Islet precursor cell (in vitro differentiated cells): ENCODE measurements at places on chromosomes 12 and 14.

GRCh38 chr14:54767139-54767431 lies 135.5 kb downstream of the GCH1 start:
- DNase-seq, result no peak

DNA sequence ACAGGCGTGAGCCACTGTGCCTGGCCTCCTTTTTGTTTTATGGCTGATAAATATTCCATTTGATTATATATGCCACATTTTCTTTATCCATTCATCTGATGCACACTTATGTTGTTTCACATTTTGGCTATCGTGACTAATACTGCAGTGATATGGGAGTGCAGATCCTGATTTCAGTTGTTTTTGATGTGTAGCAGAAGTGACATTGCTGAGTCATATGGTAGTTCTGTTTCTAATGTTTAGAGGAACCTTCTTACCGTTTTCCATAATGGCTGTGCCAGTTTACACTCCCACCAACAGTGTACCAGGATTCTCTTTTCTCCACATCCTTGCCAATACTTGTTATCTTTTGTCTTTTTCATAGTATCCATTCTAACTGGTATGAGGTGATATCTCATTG lies 235.9 kb downstream of the ERC1 start:
- no peak for DNase-seq

- no peak for DNase-seq
Observed at GRCh38 chr12:76518699-76519098, 40.9 kb downstream of the OSBPL8 start.

GRCh38 chr12:41011939-41012338 lies 176.2 kb upstream of the PDZRN4 start:
- no peak for DNase-seq

DNA sequence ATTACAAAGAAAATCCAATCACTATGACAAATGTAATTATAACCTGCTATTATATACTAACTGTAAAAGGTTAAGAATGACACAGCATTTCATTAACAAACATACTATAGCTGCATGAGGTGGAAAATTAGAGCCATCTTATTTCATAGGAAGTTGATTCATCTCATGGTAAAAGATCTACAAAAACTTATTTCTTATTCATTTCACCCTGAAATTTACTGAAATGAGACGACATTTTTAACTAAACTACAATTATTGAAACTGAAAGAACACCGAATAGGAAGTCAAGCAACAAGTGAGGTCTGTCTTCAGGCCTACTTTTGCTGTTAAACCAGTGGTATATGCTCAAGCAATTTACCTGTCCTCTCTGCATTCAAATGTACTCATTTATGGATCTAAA lies 87.2 kb downstream of the CEP83 start:
- DNase-seq, result no peak

DNA sequence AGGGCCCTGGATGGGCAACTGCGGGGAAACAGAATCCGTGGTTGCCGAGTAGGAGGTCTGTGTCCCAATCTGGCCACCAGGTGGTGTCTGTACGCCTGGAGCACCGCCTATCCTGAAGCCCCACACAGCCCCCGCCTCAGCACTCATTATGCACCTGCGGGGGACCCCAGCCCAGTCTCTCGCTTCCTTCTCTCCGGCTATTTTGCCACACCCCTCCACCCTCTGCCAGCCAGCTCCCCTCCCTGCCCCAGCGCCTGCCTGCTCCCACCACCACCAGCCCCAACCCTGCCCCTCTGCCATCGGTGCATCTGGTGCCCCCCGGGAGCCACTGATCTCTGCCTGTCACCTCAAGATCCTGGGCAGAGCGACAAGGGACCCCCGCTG lies 2.2 kb upstream of the NXPH4 start:
- DNase-seq, result peak; percentile 90

DNA sequence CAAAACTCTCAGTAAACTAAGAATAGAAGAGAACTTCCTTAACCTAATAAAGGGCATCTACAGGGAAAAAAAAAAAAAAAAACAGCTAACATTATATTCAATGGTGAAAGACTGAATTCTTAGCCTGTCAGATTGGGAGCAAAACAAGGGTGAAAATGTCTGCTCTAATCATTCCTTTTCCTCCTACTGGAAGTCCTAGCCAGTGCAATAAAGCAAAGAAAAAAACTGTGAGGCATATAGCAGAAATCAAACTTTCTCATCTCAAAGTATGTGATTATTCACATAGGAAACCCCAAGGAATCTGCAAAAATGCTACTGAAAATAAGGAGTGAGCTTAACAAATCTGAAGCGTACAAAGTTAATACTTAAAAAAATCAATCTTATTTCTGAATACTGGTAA lies 170.7 kb downstream of the NUAK1 start:
- DNase-seq, result no peak

- no peak for DNase-seq
Observed at GRCh38 chr14:80992580-80992979, 37.2 kb downstream of the TSHR start.

DNA sequence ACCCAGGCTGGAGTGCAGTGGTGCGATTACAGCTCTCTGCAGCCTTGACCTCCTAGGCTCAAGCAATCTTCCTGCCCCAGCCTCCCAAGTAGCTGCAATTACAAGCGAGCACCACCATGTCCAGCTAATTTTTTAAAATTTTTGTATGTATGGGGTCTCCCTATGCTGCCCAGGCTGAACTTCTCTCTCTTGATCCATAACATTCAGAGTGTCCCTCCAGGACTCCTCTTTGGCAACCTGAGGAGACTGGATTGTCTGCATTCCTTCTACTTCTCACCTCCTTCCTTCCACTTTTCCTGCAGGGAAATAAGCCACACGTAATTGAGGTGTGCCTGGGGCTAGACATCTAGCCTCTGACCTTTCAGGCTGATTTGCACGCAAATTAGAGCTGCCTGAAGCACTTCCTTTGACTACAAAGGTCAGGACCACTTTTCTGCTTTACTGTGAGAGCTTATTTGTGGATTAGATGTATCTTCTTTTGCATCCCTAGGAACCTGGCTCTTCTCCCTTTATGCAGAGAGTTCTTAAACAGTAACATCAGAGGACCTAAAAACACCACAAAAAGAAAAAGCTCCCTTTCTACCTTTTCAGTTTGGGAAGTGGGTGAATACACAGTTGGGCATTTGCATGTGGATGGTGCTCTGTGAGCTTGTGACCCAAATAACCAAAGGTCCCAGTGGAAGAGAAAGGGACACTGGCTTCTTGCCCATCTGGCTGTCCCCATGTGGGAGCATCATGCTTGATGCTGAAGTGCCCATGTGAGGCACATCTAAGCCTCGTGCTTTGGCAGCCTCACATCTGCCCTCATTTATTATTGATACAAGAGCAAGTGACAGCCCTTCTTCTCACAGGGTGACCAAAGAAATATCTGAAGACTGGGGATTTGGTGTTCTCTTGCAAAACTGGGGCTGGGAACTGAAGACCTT lies 33.5 kb downstream of the PYGL start:
- DNase-seq, result peak; percentile 93

DNA sequence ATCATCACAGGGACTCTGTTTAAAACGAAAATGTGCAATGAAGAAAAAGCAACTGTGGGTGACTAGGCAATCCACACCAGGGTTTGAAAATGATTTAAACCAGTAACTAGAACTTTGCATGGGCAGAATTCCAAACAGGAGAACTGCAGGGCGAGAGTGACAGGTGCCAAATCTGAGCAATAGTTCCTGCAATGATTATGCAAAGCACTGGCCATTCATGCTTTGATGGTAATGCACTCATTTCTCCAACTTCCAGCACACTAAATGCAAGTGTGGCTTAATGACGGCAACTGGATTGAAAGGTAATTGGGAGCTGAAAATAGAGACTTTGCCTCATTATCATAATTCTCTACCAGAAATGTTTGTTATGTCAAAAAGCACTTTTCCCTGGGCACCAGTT lies 140.5 kb upstream of the TMCC3 start:
- no peak for DNase-seq

GRCh38 chr12:49777800-49778748 lies 36.7 kb downstream of the TMBIM6 start:
- DNase-seq, result peak; percentile 89

DNA sequence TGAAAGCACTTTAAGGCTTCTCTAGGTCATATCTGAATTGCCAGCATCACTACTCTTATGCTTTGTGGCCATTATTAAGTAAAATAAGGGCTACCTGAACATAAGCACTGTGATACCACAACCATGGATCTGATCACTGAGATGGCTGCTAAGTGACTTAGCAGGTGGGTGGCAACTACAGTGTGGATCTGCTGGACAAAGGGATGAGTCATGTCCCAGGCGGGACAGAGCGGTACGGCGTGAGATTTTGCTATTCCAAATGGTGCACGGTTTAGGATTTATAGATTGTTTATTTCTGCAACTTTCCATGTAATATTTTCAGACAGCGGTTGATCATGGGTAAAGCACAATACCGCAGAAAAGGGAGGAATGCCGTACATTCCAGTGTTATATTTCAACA lies 39.4 kb downstream of the MLXIP start:
- DNase-seq, result peak; percentile 56

DNA sequence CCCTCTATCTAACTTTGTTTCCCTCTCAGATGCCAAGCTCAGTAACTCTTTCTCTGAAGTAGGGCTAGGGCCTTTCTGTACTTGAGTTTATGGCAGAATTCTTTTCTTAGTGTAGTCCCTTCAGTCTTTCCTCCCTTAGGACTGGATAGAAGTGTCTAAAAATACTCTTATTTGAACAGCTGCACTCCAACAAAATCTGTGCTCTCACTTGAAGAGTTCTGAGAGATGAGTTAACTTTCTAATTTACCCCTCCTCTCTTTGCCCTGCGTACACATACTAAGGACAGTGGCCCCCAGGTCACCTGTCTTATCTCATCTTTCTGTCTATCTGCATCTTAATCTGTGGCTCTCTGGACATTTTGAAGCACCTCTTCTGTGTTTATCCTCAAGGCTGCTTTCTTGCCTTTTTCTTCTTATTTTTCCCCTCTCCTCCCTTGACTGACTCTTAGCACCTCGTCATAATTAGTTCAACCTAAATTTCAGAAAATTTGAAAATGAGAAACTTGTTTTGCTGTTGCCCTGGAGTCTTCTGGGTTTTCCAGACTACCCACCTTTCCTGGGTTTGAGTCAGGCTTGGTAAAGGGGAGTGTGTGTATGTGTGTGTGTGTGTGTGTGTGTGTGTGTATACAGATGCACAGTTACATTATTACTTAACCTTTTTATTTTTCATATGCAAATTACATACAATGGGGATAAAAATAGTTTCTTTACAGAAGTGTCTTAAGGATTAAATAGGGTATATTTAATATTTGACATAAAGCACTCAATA lies 23.9 kb downstream of the NCKAP1L start:
- DNase-seq, result peak; percentile 26

- DNase-seq, result no peak
Observed at GRCh38 chr12:88291498-88292131, 149.5 kb downstream of the TMTC3 start.

GRCh38 chr12:51519755-51520154 lies 71.3 kb upstream of the SCN8A start:
- peak; percentile 22 for DNase-seq

- DNase-seq, result no peak
Observed at GRCh38 chr14:99573436-99574098, 30.4 kb downstream of the CCDC85C start.

- no peak for DNase-seq
Observed at GRCh38 chr14:84493779-84494178, 1036.2 kb upstream of the FLRT2 start.

GRCh38 chr12:131057211-131057721 lies 103.6 kb downstream of the ADGRD1 start:
- peak; percentile 46 for DNase-seq

- peak; percentile 78 for DNase-seq
Observed at GRCh38 chr12:104624529-104624928, 167.8 kb downstream of the CHST11 start.

- DNase-seq, result no peak
Observed at GRCh38 chr12:3173912-3174311, 96.7 kb downstream of the TSPAN9 start.

DNA sequence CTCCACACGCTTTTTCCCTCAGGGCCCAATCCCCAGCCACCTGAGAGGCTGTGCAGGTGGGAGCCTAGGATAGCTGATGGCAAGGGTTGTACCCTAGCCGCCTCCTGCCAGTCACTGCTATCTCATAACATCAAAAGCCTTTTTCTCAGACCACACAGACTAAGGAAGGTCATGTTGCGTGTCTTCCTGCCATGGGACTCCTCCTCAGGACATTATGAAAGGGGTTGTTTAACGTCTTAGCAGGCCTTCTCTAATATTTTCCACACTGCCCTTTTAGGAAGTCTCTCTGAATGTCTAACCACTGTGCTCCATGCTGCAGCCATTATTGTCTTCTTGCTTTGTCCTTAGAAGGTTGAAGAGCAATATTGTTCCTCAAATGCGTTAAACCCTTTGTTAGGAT lies 7.6 kb upstream of the SMUG1 start:
- DNase-seq, result no peak

GRCh38 chr12:77728018-77728417 lies 102.7 kb upstream of the NAV3 start:
- DNase-seq, result no peak

DNA sequence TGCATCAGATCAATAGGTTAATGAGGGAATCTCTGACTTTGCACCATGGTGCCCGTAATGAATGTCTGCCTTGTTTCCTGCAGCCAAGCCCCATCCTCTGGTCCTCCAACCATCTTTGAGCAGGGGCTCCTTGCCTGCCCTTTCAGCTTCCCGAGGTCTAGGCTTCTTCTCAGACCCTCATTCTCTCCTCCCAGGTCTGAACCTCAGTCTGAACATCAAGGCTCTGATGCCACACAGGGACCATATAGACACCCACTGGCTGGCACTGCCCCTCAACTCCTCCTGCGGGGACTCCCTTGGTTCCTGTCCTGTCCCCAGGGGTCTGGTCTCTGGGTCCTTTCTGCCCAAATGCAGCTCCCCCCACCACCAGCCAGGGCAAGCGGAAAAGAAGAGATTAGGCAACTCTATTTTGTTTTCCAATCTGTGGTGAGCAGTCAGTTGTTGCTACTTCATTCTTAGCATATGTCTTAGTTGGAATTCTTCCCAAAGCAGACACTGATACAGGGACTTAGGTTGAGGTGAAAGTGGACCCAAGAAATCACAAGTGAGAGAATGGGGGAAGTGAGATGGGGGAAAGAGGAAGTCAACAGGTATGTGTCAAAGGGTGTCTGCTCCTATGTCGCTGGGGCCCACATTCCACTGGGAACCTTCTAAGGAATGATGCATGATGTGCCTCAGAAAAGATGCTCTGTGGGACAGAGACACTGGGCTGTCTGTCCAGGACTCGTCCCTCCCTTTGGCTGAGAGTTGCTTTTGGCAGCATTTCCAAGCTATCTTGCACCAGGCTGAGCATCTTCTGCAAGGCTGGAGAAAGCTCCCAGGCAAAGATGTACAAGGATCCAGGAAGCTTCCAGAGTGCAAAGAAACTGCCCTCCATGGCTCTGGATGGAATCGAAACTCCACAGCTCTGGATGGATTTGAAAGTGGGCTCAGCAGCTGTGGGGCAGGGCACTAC lies 1096.5 kb upstream of the TMEM132C start:
- DNase-seq, result peak; percentile 45

DNA sequence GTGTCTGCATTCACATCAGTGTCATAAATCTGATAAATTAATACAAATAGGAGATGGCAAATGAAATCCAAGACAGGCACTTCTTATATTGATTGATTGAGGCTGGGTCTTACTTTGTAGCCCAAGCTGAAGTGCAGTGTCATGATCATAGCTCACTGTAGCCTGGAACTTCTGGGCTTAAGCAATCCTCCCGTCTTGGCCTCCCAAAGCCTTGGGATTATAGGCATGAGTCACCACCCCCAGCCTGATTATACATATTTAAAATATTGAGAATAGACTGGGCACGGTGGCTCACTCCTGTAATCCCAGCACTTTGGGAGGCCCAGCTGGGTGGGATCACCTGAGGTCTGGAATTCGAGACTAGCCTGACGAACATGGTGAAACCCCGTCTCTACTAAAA lies 51.3 kb downstream of the MARK3 start:
- no peak for DNase-seq
